ENCODE measurements at places on chromosomes 12 and 14. TPM values are rescaled to one million over a fixed set of nuclear protein-coding genes. Genes with fewer than 3 reads are reported as not detected.

TMEM179 gene
- not detected for total RNA-seq

COX8C gene
- not detected for total RNA-seq

TRHDE gene
- 0.51 TPM for total RNA-seq

CACNA1C gene
- 0.14 TPM for total RNA-seq

TAS2R20 gene
- 2.2 TPM for total RNA-seq

NGB gene
- total RNA-seq: not detected

TTC9 gene
- 0.23 TPM for total RNA-seq

RAP1B gene
- total RNA-seq: 198 TPM

TAS2R9 gene
- total RNA-seq: not detected

KRT8 gene
- 9.5 TPM for total RNA-seq

RNF10 gene
- 308 TPM for total RNA-seq

PPP4R4 gene
- not detected for total RNA-seq

OLR1 gene
- not detected for total RNA-seq

GLS2 gene
- 0.51 TPM for total RNA-seq

RGS6 gene
- total RNA-seq: not detected

NYNRIN gene
- total RNA-seq: 17.0 TPM

PTCSC3 gene
- not detected for total RNA-seq

ARHGEF40 gene
- total RNA-seq: 7.3 TPM

CFAP251 gene
- total RNA-seq: 2.9 TPM

P2RX2 gene
- 0.17 TPM for total RNA-seq

CDKN3 gene
- 34.4 TPM for total RNA-seq

KRT6C gene
- not detected for total RNA-seq

PAPLN gene
- 60.1 TPM for total RNA-seq

PYM1 gene
- total RNA-seq: 33.1 TPM

PLXNC1 gene
- total RNA-seq: 0.23 TPM

ZNF385A gene
- 2.2 TPM for total RNA-seq

PRR4 gene
- 0.17 TPM for total RNA-seq

TMEM233 gene
- 0.23 TPM for total RNA-seq

B4GALNT3 gene
- not detected for total RNA-seq

KCNC2 gene
- total RNA-seq: not detected

ERG28 gene
- 7.6 TPM for total RNA-seq

NANOG gene
- total RNA-seq: not detected

CLEC1B gene
- not detected for total RNA-seq

ANKRD33 gene
- total RNA-seq: 0.19 TPM

RNASE3 gene
- total RNA-seq: not detected

NFATC4 gene
- total RNA-seq: 11.1 TPM

SNW1 gene
- 53.6 TPM for total RNA-seq

POC1B gene
- total RNA-seq: 25.2 TPM

C12orf54 gene
- not detected for total RNA-seq

RAB21 gene
- total RNA-seq: 51.4 TPM

PDE3A gene
- 3.1 TPM for total RNA-seq

USP15 gene
- 56.7 TPM for total RNA-seq

DAO gene
- total RNA-seq: not detected

All from dermis blood vessel endothelial cell (primary cell).